ENCODE measurements at places on chromosomes 16 and 17.

- DNase-seq = peak; percentile 34
Measured at GRCh38 chr17:36703860-36704266, 102.5 kb downstream of the MRM1 start.

- DNase-seq = no peak
Measured at GRCh38 chr16:86477642-86478041, 32.7 kb upstream of the FOXF1 start.

GRCh38 chr16:2531371-2531695 lies at the start of gene CEMP1:
TSS of gene CEMP1 (minus strand) at chr16:2531408. CDS start at chr16:2531073, 335 bp downstream.
- DNase-seq = no peak

DNA sequence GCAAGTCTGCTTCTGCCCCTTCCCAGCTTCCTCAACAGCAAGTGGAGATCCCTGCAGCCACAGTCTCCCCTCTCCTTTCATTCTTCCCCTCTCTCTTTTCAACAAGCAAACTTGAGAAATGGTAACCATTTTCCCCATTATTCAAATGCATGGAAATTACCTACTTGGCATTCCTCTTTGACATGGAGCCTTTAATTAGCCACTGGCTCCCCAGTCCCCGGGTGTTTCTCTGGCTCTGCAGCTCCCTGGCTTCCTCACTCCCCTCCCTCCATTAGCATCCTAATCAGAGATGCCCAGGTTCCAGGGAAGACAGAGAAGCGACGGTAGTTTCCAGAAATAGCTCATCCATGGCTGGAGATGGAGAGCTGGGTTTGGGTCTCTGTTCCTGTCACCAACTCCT lies 116.0 kb downstream of the CCT6B start:
- DNase-seq = no peak

DNA sequence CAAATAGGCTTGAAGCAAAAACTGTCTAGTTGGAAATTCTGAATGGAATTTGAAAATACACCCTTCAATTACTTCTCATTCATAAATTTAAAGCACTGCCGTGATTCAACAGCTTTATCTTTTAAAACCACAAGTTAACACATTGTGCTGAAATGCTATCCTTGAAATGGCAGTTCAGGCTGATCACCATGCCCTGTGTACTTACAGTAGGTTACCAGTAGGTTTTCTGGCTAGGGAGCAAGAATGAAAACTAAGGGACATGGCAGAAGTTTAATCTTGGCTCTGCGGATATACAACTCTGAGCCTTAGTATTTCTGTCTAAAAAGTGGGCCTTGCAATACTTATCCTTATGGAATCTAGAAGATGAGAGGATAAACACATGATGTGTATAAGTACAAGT lies 28.0 kb downstream of the NXPH3 start:
- no peak for DNase-seq

Data from immature natural killer cell (primary cell).